ENCODE measurements at places on chromosomes 4 and X. TPM values are rescaled to one million over a fixed set of nuclear protein-coding genes. Genes with fewer than 3 reads are reported as not detected.

DNA sequence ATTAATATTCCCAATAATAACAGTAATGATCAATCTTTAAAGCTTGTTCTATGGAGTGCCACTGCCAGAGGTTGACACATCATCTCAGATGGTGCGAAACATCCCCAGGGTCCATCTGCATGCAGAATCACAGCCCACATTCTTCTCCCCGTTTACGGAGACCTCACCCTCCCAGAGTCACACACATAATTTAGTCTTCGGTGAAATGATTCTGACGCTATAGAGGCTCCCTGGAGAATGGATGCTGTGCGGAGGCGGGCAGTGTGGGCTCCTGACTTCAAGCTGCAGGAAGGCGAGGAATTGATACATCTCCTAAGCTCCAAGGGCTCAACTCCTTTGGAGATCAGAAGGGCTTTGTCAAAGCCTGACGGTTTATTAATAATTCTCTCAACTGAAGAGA lies 11.0 kb upstream of the ARHGAP36 start:
- DNase-seq = no peak

Gene TAF7L
- total RNA-seq = 0.34 TPM

DNA sequence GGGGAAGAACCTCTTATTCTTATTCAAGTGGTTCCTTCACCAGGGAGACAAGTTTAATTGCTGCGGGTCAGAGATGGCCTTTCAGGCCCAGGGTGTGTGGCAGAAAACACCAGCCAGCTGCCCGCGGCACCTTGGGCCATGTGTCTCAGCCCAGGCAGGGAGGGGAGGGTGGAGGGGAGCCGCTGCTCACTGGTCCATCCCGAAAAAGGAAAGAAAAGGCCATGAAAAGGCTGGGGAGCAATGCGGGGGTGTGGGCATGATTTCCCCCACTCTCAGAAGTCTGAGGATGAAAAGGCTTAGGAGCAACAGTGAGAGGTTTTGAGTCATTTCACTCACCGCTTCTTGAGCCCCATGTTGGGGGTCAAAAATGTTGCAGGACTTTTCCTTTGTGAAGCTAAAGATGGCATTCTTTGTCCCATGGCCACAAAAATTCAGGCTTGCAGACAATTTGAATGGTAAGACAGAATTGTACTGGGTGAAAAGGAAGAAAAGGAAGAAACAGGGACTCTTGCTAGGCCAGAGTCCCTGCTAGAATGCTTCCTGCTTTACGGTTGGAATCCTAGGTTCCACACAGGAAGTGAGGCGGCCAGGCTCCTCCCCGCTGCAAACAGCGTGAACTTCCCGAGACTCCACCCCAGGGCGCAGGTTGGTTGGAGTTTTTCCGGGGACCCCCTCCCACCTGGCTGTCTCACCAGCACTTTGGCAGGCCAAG lies 17.4 kb upstream of the FAM47E start:
- no peak for DNase-seq

Gene FGF16
- total RNA-seq = not detected

DNA sequence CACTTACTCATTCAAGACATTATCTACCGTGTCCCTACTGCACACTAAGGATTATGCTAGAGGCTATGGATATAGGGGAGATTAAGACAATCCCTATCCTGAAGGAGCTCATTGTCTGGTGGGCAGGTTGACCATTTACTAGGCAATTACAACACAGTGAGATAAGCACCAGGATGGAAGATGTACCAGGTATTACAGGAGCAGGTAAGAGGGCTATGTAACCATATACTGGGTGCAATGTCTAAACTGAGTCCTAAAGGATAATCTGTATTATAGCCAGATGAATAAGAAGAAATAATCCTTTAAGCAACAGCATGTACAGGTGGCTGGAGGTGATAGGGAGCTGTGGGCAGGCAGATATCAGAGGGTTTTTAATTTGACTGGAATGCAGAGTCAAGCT lies 113.3 kb upstream of the TBC1D9 start:
- DNase-seq = no peak

- DNase-seq = no peak
Measured at GRCh38 chrX:153736871-153737441, 12.3 kb downstream of the ABCD1 start.

Gene HDX
- 1.3 TPM for total RNA-seq

- DNase-seq = no peak
Measured at GRCh38 chrX:118644378-118644777, 83.0 kb upstream of the IL13RA1 start.
